ENCODE measurements at places on chromosomes 3 and 15. TPM values are rescaled to one million over a fixed set of nuclear protein-coding genes. Genes with fewer than 3 reads are reported as not detected.

The ERC2 gene
- not detected for total RNA-seq

The TRIM42 gene
- not detected for total RNA-seq

The MLF1 gene
- total RNA-seq: 26.8 TPM

The CHL1 gene
- not detected for total RNA-seq

The C3orf18 gene
- total RNA-seq: 2.5 TPM

The ZFAND6 gene
- total RNA-seq: 102 TPM

The RAB7A gene
- total RNA-seq: 175 TPM

The CCDC80 gene
- total RNA-seq: 41.8 TPM

The AGBL1 gene
- not detected for total RNA-seq
